Activated T-cell treated with anti-CD3 and anti-CD28 coated beads, Interleukin-2, amount 50 U/mL, for 48 hours (primary cell): ENCODE measurements at places on chromosomes 6 and 20.
A peak's percentile ranks its signal among the peaks of the same experiment; 100 is the strongest.

- no peak for DNase-seq
Measured at GRCh38 chr20:54100563-54100962, 30.2 kb upstream of the BCAS1 start.

- no peak for DNase-seq
Measured at GRCh38 chr6:127392301-127392700, 48.9 kb upstream of the ECHDC1 start.

- DNase-seq, result no peak
Measured at GRCh38 chr20:22984606-22985005, 50.5 kb upstream of the SSTR4 start.

DNA sequence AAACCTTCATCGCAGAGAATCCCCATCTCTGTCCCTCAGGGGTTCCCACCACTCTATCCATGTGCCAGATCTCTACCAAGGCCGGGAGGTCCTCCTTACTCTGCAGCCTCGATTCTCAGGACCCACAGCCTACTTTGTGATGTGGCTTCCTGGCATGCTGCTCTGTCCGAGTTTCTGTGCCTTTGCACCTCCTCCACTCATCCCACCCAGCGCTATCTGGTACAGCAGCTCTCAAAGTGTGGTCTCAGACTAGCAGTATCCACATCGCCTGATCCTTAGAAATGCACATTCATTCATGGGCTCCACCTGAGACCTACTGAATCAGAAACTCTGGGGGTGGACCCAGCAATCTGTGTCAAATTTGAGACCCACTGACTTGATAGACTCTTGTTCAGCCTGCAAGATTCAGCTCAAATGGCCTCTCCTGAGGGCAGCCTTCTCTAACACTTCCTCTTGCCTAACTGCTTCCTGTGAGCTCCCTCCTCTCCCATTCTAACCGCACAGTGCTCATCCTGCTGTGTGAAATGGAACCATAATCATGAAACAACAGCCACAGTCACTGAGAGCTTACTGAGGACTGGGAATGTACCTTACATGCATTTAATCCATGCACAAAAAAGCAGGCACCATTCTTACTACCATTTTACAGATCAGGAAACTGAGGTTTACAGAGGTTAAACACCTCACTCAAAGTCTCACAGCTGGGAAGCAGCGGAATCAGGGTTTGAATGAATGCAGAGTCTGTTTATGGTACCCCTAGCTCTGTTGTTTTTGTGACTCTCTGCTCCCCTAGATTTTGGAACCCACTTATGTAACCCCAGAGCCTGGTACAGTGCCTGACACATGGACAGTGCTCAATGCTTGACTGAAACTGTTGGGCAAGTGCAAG, 69.4 kb downstream of the JPH2 start:
- DNase-seq, result no peak

DNA sequence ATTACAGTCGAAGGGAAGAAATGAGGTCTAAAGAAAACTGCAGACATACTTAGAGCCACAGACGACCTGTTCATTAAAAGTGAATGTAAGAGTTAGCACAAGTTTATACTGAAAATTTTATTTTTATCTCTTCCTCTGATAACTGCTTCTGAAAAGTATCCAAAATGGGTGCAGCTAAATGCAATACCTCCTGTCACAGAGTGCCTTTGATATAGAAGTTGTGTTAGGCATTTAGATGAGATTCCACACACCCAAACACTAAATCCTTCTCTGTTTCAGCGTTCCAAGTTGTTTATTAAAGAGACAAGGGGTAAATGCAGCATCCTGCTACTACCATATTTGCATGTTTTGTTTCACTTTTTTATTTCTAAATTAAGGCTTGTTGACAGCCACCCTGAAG, 214.7 kb upstream of the TSHZ2 start:
- DNase-seq, result no peak

DNA sequence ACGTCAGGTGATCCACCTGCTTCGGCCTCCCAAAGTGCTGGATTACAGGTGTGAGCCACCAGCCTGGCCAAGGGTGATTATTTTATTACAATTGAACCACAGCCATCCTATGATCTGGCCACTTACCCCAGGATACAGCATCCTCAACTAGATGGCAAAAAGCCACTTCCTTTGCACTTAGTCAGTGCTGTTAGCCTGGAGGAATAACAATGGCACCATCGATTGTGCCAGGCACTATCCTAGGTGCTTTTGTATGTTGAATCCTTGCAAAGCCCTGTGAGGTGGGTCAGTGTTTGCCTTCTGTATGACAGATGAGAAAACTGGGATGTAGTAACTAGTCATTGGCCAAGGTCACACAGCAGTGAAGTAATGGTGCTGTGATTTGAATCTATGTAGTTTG, 11.2 kb upstream of the TTPAL start:
- DNase-seq, result no peak

DNA sequence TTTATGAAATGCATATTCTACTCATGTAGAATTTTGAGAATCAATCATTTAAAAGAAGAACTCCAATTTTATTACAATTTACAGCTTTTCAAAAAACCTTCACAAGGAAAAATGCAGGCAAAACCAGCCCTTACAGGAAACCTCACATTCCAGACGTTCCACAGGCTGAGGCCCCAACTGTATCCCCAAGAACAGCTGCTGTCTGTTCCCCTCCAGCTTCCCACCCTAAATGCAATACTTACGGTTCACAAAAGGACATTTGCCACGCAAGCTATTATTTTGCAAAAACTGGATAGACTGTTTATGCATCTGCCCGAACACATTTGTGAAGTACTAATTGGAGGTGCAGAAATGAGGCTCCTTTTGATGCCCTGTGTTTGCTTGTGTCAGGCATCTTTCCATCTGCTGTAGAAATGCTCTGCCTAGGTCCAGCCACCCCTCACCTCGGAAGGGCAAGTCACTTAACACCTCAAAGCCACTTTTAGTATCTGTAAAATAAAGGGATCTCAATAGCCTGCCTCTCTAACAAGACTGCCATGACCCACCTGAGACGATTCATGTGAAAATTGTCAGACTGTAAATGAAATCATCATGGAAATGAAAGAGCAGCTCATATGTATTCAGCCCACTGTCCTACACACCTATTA, 26.5 kb downstream of the PDE10A start:
- DNase-seq, result no peak

GRCh38 chr6:148761527-148762011, 14.7 kb downstream of the UST start:
- peak; percentile 40 for DNase-seq

- no peak for DNase-seq
Measured at GRCh38 chr20:56781108-56781739, 152.1 kb downstream of the TFAP2C start.

GRCh38 chr6:16712255-16712930, 48.9 kb downstream of the ATXN1 start:
- DNase-seq, result no peak

DNA sequence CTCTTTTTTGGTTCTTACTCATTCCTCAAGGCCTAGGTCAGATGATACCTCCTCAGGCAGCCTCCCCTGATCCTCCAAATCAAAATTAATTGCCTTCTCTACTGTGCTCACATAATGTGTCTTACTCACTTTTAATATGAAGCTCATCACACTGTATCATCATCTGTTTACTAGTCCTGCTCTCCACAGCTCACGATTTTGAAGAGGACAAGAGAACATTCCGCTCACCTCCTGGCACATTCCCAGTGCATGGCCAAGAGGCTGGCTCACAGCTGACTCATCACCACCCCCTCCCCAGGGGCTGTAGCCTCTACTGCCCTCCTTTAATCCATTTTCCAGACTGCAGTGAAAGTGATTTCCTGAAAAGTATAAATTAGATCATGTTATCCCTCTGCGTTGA, 133.1 kb downstream of the ALDH8A1 start:
- DNase-seq, result no peak

GRCh38 chr6:130955755-130956154, 107.3 kb downstream of the EPB41L2 start:
- no peak for DNase-seq

DNA sequence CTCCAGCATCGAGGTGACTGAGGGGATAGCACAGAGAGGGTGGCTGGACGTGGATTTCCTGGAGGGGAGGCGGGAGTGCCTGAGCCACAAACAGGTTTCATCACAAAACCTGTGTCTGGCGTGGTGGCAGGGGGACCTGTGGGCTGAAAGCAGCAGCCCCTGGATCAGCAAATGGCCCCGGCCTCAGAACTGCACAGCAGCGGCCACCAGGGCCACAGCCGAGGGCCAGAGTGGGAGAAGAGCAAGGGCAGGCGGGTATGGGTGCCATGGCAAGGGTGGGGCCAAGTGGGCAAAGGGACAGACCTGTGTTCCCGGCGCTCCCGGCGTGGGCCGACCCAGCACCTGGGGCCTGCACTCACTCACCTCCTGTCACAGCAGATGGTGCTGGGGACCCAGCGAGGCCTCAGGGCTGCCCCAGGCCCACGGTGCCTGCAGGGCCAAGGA, 19.0 kb downstream of the NTSR1 start:
- DNase-seq, result no peak

DNA sequence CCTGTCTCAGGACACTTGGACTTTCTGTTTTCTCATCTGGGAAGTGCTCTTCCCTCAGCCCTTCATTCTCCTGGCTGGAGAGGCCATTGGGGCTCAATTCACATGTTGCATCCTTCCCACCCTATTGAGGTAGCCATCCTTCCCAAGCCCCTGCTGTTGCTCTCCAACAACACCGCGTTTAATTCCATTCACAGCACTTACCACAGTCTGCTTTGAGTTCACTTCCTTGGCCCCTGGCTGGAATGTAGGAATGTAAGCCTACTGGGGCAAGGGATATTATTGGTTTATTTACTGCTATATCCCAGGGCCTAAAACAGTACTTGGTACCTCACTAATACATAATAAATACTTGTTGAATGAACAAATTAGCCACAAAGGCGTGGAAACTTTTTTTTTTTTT, 6.7 kb upstream of the GFOD1 start:
- no peak for DNase-seq

GRCh38 chr20:14631011-14631410, 293.6 kb upstream of the FLRT3 start:
- DNase-seq, result no peak

DNA sequence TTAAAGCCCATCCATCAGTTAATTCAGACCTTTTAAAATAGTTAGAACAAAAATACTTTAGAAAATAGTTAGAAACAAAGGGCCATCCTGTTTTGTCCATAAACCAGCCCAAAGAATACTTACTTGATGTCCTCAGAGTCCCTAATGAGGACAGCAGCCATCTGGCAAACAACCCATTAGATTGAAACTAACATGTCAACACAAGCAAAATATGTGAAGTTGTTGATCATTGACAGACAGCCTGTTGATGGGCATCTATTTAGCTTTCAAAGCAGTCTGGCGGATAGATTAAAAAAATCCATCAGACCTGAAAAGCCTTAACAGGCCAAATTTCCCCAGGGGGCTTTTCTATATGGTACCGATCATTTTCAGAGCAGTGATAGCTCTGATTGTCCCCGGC, 154.2 kb upstream of the TSHZ2 start:
- DNase-seq, result no peak

DNA sequence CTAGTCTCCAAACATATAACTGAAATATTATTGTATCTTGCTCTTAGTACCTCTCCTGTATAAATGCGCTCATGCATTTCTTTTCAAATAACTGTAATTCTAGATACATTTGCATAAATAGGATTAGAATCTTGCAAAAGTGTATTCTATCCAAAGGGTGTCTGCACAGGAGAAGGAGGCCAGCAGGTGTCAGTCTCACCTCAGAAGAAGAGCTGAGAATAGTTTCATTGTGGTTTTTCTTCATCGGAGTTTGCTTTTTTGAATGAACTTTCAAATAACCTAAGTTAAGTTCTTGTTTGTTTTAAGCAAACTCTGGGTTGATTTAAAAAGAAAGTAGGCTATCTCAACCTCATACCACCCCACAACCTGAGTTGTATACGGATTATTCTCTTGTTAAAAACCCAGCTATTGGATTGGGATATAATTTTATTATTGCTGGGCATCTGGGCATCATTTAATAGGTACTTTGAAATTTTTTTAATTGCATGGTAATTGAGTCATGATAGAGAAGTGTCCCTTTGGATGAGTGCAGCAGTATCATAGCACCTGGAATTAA, 125.0 kb upstream of the MLIP start:
- peak; percentile 18 for DNase-seq

GRCh38 chr6:134057478-134057877, 5.1 kb upstream of the SLC2A12 start:
- no peak for DNase-seq

- no peak for DNase-seq
Measured at GRCh38 chr6:1324936-1325335, 13.0 kb downstream of the FOXQ1 start.

DNA sequence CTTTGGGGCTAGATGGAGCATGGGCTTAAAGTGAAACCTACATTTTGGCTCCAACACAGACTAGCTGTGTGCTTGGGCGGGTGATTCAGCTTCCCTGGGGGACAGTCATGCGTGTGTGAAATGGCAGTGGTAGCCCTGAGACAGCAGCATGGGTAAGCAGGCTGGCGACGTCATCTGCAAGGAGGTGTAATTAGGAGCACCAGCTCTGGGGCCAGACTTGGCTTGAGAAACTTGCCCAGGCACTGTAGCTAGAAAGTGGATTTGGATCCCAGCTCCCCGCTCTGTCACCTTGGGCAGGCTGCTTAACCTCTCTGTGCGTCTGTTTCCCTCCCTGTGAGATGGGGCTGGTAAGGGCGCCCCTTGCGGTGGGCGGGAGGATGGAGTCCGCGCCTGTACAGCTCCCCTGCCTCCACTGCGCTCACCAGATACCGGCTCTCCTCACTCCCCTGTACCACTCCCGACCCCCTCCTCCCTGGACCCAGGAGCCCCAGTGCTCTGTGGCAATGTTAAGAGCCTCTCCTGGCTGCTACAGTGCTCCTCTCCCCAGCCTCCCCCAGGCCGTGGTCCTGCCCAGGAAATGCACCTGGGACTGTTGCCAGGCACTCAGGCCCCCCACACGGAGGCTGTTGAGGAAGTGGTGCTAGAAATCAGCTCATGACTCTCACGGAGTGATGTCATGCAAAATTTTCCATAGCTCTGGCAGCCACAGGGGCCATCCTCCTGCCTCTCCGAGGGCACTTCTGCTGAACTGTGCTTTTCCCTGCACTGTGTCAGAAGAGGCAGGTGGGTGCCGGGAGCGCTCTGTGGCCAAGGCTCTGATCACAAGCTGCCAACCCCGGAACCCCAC, 44.6 kb downstream of the SYNJ2 start:
- DNase-seq, result peak; percentile 90

DNA sequence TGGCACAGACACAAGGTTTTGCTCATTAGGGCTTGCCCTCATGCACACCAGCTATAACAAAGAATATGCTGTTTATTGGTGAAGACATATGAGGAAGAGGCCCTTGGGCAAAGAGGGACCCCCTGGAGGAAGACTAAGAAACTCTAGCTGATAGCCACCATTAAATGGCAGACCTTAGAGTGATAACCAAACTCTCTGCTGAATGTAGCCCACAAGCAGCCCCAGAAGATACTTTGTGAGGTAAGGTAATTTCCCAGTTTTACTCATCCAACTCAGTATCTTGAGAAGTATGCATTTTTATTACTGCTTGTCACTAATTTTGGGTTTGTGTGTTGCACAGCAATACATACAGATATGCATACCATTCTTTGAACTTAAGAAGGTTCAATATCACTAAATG, 563.3 kb downstream of the DOK5 start:
- no peak for DNase-seq

DNA sequence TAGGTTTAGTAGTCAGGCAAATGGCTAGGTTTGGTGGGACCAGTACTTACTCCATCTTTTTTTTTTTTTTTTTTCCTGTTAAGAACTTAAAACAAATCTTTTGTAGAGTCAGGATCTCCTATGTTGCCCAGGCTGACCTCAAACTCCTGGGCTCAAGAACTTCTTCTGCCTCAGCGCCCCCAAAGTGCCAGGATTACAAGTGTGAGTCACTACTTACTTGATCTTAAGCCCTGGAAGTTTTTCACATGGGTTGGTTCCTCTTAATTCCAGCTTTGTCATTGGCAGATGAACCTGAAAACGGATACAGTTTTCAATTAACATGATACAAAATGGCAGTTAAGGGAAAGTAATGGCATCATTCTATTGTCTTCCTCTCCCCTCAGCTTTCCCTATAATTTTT, 179.4 kb upstream of the JAG1 start:
- no peak for DNase-seq
